Stimulated activated CD8-positive, alpha-beta memory T cell treated with anti-CD3 and anti-CD28 coated beads, Interleukin-7, amount 100 ng/mL, for 24 hours (primary cell): ENCODE measurements at places on chromosomes 12 and 14.

- DNase-seq = no peak
Observed at GRCh38 chr12:30646821-30647220, 48.8 kb downstream of the IPO8 start.

GRCh38 chr14:72318648-72319047, 386.4 kb downstream of the RGS6 start:
- no peak for DNase-seq

DNA sequence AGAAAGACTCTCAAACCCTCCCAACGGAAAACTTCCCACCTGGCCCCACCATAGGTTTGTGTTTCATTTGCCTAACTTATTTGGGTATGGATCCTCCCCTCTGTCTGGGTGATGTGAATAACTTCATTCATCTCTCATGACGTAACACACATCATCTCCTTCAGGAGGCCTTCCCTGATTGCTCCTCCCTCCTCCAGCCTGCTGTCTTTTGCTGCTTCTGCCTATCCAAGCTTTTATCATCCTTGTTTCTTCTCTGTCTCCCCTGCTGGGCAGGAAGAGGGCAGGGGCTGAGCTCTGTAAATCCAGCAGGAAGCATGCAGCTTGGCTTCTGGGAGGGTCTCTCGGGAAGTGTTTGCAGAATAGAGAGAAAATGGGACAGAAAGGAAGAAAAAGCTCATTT, 766.0 kb upstream of the TBX3 start:
- no peak for DNase-seq

- DNase-seq = no peak
Observed at GRCh38 chr14:102226356-102227125, 78.4 kb downstream of the MOK start.

DNA sequence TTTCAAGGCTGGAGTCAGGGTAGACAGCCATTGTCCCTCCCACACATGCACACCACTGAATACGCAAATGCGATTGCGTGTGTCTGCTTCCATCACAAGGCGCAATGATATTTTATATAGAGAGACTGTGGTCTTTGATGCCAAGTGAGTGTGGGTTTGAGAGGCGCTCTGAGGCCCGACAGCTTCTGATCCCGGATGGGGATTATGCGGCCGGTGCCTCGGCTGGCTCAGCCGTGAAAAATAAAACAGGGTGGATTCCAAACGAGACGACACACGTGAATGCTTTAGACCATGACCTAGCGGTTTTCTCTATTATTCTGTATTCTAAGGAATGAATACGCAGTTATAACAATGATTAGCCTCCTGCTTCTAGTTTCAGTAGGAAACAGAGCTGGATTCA, 72.5 kb downstream of the TMEM132D start:
- DNase-seq = no peak
